Amygdala (tissue), 56 donors: ENCODE measurements at places on chromosomes 7 and 10.

DNA sequence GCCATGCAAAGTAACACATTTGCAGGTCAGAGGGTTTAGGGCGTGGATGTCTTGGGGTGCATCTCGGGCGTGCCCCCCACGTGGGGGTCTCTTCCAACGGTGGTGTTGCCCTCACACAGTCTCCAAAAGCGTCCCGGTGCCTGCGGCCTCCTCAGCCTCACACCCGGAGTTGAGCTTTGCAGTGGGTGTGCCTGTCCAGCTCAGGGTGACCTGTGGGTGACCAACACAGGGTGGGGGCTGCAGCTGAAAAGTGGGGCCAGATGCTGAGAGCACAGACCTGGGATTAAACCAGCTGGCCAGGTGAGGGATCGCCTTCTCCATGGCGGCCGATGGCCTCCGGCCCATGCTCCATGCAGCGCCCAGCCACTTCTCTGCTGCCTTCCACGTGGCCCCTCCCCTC lies 63.1 kb downstream of the PWWP2B start:
- no peak for DNase-seq

DNA sequence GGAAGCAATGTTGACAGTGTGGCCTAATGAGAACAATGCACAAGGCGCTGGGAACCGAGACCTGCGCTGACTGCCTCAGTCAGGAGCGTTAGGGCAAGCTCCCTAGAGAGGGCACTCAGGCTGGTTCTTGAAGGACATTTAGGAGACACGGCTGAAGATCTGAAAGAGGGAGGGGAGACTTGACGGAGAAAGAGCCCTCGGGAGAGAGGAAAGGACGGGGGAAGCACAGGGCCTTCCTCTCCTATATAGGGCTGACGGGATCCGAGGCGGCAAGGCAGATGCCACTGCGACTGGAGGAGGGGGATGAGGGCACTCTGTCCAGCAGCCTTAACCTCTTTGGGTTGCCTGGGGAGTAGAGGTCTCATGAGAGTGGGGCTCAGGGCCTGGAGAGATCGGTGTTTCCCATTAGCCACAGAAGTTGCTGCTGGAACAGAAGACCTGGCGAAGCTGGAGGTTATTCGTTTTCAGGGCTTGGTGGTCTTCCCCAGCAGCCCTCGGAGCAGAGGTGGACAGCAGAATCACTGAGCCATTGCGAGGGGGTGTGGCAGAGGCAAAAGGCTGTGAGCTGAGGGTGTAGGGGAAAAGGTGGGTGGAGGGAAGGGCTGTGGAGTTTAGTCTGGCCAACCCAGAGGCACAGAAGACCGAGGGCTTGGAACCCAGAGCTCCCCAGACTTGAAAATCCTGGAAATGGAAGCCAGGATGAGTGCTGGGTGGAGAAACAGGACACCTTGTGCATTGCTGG lies 36.0 kb downstream of the CLEC2L start:
- DNase-seq: no peak

DNA sequence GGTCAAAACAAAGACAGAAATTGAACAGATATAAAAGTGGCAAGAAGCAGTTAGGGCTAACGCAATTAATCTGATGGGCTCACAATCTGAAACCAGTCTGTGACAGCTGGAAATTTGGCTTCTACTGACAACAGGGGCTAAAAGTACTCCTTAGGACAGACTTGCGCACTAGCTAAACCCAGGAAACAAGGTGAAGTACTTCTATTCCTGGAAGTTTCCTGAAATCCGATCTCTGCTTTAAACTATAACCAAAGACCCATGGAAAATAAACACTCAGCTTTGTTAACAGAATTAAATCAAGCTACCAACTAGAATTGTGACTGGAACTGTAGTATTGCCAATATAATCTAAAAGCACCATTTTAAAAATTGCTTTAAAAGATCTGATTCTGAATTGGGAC lies 520.2 kb upstream of the ZWINT start:
- no peak for DNase-seq

GRCh38 chr7:139648941-139649425 lies 125.5 kb downstream of the CLEC2L start:
- DNase-seq: no peak

DNA sequence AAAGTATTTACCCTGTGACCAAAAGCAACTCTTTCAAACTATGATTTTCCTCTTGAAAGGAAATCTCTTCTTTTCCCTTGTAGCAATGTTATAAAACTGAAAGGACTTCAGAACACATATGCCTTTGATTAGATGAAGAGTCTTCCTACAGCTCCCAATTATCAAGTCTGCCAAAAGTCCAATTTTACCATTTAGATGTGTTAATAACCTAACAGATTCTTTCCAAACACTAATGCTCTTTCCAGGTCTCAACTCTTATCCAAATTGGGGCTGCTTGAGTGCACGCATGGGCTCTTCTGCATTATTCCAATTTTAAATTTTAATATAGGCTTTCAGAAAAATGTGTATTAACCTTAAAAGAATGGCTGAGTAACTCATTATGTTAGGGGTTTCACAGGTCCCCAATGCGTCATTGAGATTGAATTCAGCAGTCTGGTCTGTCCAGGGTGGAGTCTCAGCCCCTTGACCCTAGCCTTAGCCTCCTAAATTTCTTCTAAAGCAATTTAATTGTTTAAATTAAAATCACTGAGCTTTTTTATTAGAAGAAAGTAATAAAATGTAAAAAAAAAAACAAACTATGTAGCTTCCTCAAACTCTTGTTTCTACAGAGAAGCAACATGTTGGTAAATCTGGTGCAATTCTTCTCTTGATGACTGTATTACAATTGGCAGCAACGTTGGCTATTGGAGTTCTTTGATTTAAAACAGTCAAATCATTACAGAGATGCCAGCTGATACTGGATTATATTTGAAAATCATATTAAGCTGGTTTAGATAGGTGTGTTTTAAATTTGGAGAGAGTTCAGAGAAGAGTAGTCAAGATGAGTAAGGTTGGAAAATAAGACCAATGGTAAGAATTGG lies 170.4 kb downstream of the DKK1 start:
- no peak for DNase-seq

DNA sequence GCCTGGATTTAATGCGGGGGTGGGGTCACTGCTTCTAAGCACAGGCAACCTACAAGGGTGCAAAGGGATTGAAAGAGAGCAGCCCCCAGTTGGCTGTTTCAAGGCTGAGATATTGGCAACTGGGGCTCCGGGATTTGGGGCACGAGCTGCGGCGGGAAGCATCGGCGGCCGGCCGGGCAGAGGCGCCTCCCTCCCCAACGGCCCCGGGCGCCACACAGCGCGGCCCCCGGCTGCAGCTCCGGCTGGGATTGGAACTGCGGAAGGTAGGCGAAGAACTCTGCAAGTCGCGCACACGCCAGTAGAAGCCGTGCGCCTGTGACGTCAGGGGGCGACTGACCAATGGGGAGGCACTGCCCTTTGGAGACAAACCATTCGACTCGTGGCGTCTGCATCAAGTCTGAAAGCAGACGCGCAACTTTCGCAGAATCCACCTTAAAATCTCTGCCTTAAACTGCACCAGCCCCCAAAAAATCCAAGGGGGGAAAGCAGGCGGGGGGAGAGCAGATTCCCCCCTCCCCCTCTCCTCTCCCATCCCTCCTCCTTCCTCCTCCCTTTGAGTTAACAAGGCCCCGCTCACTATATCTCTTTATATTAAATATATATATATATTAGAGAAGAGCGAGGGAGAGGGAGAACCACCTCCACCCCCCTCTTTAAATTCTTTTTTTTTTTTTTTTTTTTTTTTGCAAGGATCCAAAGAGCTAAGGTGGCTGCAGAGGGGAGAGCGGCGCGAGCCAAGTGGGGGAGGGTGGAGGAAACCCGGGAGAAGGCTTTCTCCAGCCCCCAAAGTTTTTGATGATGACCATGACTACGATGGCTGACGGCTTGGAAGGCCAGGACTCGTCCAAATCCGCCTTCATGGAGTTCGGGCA lies at the start of gene DLX6:
TSS of gene DLX6 (plus strand) at position 371 of the 872 bp plus-strand sequence. CDS start at position 796, 425 bp downstream.
- no peak for DNase-seq

- no peak for DNase-seq
Measured at GRCh38 chr10:89553064-89553734, 17.8 kb upstream of the SLC16A12 start.

- DNase-seq: no peak
Measured at GRCh38 chr7:101465576-101466196, 103.0 kb downstream of the COL26A1 start.

DNA sequence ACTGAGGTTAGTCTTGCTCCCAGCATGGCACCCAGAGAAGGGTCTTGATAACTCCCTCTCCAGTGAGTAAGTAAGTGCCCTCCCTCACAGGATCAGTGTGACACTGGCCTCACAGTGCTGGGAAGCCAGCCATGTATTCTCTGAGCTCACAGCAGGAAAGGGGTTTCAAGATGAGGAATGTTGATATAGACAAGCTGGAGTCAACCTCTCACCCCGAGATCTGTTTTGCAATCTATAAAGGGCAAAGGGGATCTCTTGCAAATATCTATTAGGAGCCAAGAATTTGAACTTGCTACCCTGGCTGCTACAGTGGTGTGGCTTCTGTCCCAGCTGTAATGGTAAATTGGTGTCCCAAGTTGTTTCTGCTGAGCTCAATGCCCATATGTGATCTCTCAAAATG lies 70.2 kb upstream of the ADAM12 start:
- no peak for DNase-seq

DNA sequence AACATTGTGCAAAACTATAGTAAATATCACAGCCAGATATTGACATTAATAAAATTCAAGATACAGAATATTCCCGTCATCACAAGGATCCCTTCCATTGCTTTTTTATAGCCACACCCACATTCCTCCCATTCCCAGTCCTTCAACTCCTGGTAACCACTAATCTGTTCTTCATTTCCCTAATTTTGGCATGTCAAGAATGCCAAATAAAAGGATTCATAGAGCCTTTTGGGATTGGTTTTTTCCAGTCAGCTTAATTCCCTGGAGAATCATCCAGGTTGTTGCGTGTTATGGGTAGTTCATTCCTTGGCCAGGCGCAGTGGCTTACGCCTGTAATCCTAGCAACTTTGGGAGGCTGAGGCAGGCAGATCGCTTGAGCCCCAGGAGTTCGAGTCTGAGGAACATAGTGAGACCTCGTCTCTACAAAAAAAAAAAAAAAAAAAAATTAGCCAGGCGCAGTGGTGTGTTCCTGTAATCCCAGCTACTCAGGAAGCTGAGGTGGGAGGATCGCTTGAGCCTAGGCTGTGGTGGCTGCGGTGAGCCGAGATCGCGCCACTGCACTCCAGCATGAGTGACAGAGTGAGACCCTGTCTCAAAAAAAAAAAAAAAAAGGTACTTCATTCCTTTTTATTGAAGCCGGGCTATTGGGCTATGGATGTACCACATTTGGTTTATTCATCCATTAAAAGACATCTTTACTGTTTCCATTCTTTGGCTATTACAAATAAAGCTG lies 2.7 kb downstream of the OGDH start:
- DNase-seq: no peak
